NCI-H2029 (cell line): ENCODE measurements at places on chromosomes 12 and 14.
A peak's percentile ranks its signal among the peaks of the same experiment; 100 is the strongest.

- no peak for DNase-seq
These were observed 53.8 kb downstream of the SETD3 start for GRCh38 chr14:99426813-99427346.

DNA sequence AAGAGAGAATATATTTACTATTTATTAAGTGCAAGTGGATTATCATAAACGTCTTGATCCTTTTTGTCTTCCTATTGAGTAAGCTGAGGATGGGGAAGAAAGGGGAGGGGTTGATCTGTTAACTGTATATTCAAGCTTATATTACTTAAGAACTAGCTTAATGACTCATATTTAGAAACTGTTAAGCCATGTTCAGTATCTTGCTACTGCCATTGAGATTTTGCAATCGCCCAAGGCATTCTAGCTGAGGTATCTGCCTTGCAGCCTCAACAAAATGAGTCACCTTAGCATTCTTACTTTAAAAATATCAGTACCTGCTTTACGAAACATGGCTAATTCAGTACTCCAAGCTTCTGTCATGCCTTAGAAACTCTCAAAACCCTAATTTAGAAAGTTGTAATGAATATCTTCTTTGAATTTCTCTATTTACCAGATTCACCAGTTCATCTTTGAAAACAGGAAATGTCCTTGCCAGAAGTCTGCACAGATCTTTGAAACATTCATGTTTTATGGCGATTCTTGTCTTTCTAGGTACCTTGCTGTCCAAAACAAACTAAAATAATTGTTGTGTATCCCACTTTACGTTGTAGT is 76.1 kb downstream of the ALG10B start:
- no peak for DNase-seq

- DNase-seq = no peak
These were observed 8.9 kb upstream of the SAV1 start for GRCh38 chr14:50676814-50677516.

GRCh38 chr12:1691123-1692007 is 495 bp downstream of the ADIPOR2 start:
- DNase-seq = peak; percentile 45

- peak; percentile 9 for DNase-seq
These were observed 4.2 kb downstream of the SOX5 start for GRCh38 chr12:23945249-23945648.

- DNase-seq = no peak
These were observed 422.6 kb downstream of the MDGA2 start for GRCh38 chr14:47252802-47253201.

GRCh38 chr14:77099425-77100167 is 1.5 kb downstream of the CIPC start:
- peak; percentile 64 for DNase-seq

DNA sequence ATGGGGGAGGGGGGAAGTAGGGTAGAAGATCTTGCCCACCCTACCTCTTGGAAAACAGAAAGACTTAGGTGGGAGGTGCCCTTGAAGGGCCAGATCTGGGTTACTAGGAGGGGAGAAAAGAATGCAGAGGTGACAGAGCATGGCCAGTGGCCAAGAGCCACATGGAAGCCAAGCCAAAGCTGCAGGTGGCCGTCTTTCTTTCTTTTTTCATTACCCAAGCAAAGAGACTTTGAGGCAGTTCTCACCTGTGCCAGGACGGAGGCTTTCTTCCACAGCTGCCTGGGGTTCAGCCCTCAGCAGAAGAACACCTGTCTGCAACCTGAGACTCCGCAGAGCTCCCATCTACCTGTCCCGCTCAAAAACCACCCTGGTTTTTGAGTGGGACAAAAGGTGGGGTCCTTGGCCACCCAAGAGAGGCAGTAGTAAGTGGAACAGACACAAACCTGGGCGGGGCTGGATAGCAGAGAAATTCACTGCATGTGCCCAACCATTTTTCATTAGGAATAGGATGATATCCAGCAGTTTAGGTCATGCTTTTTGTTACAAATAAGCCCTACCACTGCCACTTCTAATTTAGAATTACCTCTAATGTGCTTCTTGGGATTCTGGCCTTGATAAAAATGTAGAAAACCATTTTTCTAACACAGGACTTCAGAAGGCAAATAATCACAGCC is 116.5 kb downstream of the DYRK2 start:
- no peak for DNase-seq

DNA sequence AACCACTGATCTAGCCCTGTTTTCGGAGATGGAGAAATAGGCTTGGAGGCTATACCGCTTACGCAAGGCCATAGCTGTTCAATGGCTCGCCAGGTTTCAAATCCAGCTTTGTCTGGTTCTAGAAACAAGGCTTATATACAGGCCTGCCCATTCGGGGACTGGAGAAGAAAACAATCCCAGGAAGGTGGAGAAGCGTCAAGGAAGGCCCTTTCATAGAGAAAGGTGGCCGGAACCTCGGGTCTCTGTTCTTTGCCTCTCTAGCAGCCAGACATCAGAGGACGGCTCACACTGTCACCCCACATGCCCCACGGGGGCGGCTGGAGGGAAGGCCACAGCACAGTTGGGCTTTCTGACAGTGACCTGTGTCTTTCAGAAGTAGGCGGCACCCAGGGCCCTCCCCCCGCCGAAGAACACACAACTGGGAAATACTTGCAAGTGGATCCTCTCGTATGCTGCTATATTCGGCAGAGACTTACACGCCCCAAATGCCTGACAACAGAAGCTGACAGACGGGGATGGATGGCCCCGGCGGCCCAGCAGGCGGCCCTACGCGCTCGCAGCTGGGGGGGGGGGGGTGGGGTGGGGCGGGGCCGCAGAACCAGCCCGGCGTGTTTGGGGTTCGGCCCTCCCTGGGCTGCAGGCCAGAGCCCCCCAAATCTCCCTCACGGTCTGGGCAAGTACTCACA is 4.5 kb upstream of the SETD1B start:
- peak; percentile 78 for DNase-seq

DNA sequence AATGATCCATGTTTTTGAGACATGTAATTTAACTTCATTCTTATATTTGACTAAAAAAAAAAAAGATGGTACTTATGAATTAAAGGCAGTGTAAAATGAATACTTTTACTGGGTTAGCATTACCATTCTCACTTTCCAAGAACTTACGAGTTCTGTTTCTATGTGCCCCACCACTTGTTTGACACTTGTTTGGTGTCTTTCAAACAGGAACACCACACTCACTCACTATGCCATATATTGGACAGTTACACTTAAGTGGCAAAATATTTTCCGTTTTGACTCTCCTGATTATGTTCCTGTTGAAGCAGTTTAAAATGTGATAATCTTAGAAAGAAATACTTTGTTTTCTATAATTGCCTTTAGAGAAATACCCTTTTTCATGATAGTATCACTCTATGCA is 56.6 kb upstream of the ATXN7L3B start:
- DNase-seq = no peak

DNA sequence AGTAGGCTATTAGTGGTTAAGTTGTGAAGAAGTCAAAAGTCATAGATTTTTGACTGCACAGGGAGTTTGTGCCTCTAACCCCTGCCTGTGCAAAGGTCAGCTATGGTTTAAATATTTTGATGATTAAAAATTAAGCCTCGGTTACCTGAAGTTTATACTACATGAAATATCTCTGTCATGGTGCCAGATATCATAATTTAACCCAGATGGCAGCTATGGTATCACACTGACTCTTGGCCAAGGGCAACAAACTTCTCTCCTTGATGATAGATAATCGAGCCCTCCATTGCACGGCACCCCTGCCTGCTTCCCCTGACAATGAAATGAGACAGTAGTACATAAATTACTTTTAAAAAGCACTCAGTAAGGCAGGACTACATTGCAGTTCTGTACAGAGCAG is 80.8 kb downstream of the SLC35F4 start:
- no peak for DNase-seq

GRCh38 chr12:40561395-40561966 is 130.8 kb upstream of the CNTN1 start:
- DNase-seq = no peak

- no peak for DNase-seq
These were observed 50.2 kb downstream of the FRMD6 start for GRCh38 chr14:51701951-51702350.

DNA sequence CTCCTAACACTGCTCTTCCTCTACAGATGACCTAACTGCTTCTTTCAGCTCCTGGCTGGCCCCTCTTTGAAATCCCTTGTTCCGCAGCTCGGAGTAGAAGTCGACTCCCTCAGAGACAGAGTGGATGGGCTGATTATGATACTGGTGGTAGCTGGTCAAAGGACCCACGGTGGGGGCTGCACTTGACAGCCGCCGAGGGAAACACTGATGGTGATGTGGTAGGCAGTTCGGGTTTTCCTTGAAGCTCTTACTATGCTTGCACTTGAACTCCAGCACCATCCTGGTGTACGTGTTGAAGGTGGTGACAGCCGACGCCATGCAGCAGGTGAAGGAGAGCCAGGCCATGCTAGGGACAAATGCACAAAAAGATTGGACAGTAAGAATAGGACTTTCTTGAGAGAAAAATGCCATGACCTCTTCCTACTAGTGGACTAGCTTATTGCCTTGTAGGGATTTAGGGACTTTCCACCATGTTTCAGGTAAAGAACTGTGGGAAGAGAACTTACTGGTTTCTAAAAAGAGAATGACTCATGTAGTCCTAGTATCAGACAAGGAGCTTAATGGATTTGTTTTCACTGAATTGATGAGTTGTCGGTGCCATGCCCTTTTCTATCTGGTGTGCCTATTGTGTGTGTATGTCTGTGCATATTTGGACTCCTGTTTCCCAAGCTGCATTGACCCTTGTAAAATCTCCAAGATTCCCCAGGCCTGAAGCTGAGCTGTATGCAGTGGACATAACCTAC is 18.4 kb downstream of the GSG1 start:
- no peak for DNase-seq

DNA sequence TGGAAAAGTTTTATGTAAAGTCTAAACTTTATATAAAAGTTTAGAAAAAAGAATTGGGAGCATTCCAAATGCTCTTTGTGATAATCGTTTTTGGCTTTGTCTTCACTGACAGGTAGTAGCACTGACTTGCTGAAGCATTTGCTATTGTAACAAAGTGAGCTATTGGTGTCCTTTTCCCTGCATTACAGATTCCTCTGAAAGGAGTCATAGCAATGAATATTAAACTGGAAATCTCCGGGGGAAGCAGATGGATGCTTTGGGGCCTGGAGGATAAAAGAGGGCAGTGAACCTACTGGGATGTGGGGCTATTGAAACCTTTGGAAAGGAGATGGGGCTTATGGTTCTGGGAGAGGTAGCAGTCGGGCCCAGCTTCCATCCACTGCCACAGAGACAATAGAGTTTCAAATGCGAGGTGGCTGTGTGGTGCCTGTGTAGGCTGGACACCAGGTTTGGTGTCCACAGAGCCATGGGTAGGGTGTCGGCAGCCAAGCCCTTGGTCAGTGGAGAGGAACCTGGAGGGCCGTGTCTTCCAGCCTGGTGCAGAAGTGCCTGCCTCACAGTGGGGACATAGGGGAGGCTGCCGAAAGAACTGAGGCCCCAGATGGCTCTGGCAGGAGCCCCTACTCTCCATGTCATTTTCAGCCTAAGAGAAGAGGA is 10.1 kb downstream of the GSG1 start:
- no peak for DNase-seq

- no peak for DNase-seq
These were observed 16.9 kb downstream of the PDE6H start for GRCh38 chr12:14989790-14990189.

GRCh38 chr14:67050896-67051295 is 138.3 kb upstream of the GARIN2 start:
- no peak for DNase-seq

- DNase-seq = no peak
These were observed 32.6 kb upstream of the FGD4 start for GRCh38 chr12:32366714-32367113.

GRCh38 chr14:102125546-102125945 is 14.2 kb upstream of the WDR20 start:
- DNase-seq = peak; percentile 6

DNA sequence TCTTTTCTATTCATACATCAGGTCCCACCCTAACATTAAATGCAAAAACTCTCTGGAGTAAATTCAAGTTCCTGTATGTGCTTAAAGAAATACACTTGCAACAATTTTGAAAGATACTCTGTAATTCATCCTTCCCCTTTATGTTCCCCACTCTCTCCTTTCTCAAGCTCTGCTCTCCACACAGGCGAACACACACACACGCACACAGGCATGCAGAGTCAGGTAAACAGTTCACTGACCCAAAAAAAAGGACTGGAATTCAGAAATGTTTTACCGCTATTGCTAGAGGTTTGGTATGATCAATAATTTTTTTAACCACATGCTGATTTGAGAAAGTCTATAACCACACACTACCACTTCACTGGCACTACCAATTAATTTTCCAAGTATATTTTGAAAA is 152.4 kb upstream of the TMCC3 start:
- DNase-seq = no peak

- DNase-seq = no peak
These were observed 72.3 kb upstream of the STXBP6 start for GRCh38 chr14:25122211-25122610.

DNA sequence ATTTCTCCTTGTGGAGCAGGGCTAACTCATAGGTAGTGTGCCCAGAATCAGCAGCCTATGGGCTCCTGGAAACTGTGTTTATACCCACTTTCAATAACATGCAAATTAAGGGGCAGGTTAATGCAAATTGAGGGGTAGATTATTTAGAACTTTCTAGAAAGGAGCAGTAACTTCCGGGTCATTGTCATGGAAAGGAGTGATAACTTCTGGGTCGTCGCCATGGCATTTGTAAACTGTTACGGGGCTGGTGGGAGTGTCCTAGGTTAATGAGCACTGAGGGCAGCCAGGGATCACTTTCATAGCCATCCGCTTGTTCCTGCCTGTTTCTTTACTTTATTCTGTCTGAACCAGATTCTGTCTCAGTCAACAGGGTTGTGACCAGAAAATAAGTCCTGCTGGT is 143.3 kb upstream of the RFLNA start:
- DNase-seq = no peak

DNA sequence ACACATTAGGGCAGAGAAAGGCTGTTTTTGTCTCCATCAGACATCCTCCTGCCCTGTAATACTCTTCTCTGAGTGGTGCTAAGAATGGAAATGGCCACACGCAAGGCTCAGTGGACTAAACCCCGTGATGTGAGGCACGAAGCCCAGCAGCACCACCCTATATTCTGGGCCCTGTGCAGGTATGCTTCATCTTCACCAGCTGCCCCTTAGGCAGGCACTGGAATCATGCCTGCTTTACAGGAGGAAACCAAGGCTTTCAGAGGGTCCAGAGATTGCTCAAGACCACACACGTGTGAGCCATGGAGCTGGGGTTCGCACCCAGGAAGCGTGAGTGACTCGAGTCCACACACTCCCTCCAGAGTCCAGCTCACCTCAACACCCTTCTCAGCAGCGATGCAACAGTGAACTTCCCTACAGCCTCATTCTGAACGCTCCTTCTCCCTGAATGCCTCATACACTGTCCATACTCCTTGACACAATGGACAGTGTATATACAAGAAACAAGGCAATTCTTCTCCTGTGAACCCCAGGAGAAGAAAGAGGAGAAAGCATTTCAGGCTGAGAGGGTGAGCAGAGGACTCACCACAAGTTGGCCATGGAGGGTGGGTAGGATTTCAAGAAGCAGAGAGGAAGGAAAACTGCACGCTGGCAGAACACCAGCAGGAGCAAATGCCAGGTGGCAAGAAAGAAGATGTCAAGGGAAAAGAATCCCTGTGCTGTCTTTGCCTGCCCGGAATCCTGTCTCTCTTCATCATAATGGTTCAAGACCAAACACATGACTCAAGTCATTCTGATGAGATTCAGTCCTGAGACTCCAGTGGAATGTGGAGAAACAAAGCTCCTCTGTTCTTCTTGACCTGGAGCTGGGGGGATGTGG is 39.1 kb downstream of the NT5DC3 start:
- DNase-seq = no peak

GRCh38 chr12:66270613-66271012 is 31.7 kb upstream of the HELB start:
- DNase-seq = no peak

- no peak for DNase-seq
These were observed 13.1 kb upstream of the ANKS1B start for GRCh38 chr12:99997806-99998205.
